ENCODE measurements at places on chromosomes 6 and 20. TPM values are rescaled to one million over a fixed set of nuclear protein-coding genes. Genes with fewer than 3 reads are reported as not detected.

IL17A gene
- not detected for total RNA-seq

SIRPD gene
- 0.28 TPM for total RNA-seq

MEI4 gene
- total RNA-seq, result 0.04 TPM

SEL1L2 gene
- total RNA-seq, result not detected

DNA sequence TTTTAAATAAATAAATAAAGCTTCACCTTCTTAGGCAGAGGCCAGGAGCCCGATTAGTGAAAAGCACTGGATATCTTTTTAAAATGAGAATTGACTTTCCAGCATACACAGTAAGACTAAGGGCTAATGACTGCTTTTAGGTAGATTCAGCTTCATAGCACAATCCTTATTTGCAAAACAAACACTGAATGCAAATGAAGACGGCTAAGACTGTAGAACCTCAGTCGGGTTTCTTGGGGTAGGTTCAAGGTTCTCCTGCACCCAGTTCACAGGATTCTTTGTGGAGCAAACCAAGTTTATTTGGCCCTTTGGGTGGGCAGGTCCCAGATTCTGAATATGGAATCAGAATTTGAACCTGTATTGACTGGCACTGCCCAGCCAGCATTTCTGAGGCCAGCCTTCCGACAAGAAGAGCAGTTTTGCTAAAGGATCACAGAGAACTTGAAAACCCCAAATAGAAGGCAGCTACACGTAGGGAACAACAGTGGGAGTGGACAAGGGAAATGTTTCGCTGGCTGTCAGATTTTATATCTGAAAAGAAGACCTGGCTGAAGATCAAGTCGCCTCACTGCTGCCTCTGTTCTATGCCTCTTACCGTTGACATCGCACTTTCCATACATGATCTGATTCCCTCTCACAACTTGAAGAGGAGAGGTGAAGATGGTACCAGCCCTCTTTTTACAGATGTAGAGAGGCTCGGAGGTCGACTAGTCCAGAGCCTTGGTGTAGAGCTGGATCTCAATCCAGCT, 8.2 kb downstream of the TRERF1 start:
- no peak overlapping the region for H3K4me3 ChIP-seq
- H3K27ac ChIP-seq, result no peak overlapping the region
- no peaks in the 10 kb centered on the region for H3K27me3 ChIP-seq
- H3K36me3 ChIP-seq, result peaks cover 25% of the 10 kb centered on the region
- peaks cover 55% of the 10 kb centered on the region for H3K4me1 ChIP-seq

- no peak overlapping the region for H3K27ac ChIP-seq
- H3K27me3 ChIP-seq, result no peaks in the 10 kb centered on the region
- no peak for DNase-seq
- no peaks in the 10 kb centered on the region for H3K4me1 ChIP-seq
- no peaks in the 10 kb centered on the region for H3K36me3 ChIP-seq
Measured at GRCh38 chr20:61662968-61663331, 402.7 kb downstream of the TAF4 start.

GRCh38 chr20:59253779-59254319, 46.6 kb upstream of the EDN3 start:
- peak overlapping the region; percentile 95 for H3K27ac ChIP-seq
- DNase-seq, result peak; percentile 46
- H3K4me3 ChIP-seq, result peak overlapping the region; percentile 62
- peaks cover 57% of the 10 kb centered on the region for H3K36me3 ChIP-seq
- H3K27me3 ChIP-seq, result no peaks in the 10 kb centered on the region

DNA sequence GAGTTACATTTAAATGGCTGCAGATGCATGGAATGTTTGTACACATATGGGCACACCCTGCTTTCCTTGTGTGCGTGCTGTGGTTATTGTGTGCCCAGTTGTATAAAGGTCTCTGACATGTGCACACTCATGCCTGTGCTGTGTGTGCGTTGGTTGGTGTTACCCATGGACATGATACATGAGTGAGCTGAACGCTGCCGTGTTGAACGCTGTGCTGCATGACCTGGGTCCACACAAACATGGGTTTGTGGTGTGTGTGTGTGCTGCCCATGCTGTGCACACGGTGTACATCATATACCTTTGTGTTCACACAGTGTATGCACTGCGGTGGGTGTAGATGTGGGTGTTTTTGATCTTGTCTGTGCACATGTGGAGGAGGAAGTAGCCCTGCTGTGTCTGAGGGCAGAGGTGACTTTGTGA, 54.4 kb downstream of the TOX2 start:
- no peaks in the 10 kb centered on the region for H3K36me3 ChIP-seq
- peaks cover 14% of the 10 kb centered on the region for H3K27me3 ChIP-seq
- no peak overlapping the region for H3K27ac ChIP-seq
- DNase-seq, result no peak
- peaks cover 16% of the 10 kb centered on the region for H3K4me1 ChIP-seq

DNA sequence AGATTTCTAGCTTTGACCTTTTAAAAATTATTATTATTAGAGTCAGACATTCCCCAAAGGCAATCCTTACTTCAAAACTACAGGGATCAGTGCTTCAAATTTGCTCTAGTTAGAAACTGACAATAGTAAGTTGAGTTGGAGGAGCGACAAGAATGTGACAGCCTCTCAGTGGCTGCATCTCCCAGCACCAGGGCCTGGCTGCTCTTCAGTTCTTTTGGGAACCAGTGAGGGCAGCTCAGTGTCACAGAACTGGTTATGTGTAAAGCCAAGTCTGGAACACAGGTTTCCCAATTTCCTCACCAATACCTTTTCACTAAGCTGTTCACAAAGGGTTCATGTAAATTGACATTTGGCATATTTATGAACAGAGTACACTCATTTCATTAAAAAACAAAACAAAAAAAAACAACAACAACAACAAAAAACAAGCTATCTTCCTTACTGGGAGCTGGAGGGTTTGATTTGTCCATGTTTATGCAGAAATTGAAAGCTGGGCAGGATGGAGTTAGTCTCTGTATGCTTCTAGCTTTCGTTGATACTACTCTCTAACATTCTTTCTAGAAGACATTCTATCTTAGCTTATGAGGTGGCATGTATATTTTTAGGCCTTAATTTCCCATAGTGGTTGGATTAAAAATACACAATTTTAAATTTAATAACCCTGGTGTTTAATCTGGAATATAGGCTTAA, 95.0 kb downstream of the SAMD5 start:
- H3K4me1 ChIP-seq, result no peaks in the 10 kb centered on the region
- no peak overlapping the region for H3K4me3 ChIP-seq
- H3K36me3 ChIP-seq, result no peaks in the 10 kb centered on the region
- peaks cover 8% of the 10 kb centered on the region for H3K27me3 ChIP-seq
